ENCODE measurements at places on chromosomes 12 and 14.

GRCh38 chr12:52063082-52063924 lies 6.5 kb upstream of the ATG101 start:
- DNase-seq: no peak

DNA sequence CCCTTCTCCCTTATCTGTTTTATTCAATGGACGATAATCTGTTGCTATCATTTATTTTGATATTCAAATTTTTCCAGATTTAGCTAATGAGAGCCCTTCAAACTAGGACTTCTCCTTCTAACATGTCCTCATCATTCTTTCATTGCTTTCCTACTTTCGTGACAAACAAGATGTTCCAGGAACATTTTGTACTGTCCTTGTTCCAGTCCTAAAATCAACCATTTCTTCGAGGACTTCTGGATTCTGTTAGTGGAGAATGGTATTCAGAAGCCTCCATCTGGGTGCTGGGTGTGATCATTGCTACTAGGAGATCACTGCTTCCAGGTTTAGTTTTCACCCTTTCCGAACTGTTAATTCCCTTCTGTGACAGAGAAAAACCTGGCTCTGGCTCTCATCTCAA lies 29.5 kb upstream of the FBXO34 start:
- no peak for DNase-seq

DNA sequence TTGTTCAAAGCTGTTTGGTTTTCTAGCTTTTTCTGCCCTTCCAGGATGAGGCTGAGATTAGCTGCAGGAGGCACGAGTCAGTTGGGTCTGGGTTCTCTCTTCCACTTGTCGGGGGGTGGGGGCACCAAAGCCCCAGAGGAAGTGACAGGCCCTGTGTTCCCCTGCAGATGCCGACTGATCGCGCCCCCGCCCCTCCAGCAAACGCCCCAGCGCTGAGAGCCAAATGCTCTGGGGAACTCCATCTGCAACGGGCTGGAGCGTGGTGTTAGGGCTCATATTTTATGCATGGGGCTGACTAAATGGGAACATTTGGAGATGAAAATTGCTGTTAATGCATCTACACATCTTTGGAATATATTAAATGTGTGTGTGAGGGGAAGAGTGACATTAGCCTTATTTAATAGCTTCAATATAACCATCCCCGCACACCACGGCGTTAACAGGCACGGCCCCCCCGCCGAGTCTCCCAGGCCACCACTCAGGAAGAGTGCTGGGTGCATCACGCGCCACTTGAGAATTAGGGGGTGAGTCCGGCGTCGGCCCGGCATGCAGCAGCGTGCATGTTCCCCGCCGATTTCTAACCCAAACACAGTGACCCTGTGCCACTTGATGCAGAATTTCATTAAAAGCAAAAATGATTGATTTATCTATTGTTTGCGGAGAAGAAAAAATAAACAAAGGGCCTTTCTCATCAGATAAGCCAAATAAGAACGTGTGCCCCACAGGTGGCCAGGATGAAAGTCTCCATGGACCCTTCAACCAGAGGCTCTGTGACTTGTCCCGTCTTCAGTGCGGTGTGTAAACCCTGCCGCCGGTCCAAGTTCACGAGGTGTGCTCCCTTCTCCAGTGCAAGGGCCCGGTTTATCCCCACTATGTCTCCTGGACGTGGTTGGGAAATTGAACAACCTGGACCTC lies 165.0 kb upstream of the RTL1 start:
- no peak for DNase-seq

GRCh38 chr12:15004421-15004820 lies 31.6 kb downstream of the PDE6H start:
- DNase-seq: no peak

- DNase-seq: no peak
Measured at GRCh38 chr12:15355766-15356165, 33.5 kb downstream of the PTPRO start.

- DNase-seq: no peak
Measured at GRCh38 chr14:36086629-36087395, 89.7 kb downstream of the PTCSC3 start.

GRCh38 chr12:121968876-121969275 lies 50.5 kb downstream of the CFAP251 start:
- DNase-seq: no peak

DNA sequence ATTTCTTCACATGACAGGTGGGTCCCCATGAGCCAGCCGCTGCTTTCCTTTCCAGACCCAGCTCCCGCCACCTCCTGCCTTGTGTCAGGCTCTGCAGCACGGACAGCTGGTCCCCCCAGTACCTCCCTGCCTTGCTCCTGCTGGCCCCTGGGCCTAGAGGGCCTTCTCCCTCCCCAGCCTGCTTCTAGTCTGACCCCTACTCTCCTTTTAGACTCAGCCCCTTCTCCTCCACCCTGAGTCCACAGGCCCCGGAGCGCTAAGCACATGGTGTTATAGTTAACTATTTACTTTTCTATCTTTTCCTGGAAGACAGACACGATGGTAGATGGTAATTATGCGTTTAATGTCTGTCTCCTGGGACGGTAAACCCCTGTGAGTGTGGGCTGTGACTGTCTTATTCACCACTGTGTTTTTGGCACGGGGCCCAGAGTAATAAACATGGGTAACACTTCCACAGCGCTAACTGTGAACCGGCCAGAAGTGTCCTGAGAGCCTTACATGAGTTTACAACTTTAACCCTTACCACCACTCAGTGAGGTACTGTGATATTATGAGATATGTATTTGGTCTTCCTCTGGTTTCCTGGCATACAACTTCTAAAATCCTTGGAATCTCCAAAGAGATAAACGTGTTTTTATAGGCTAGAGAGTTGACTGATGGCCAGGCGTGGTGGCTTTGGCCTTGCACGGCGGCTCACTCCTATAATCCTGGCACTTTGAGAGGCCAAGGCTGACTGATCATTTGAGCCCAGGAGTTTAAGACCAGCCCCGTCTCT lies 41.2 kb downstream of the DGLUCY start:
- DNase-seq: peak; percentile 19

GRCh38 chr12:67042697-67043131 lies 226.4 kb upstream of the CAND1 start:
- no peak for DNase-seq

Measured in activated CD8-positive, alpha-beta memory T cell treated with anti-CD3 and anti-CD28 coated beads for 4 hours (primary cell).